ENCODE measurements at places on chromosomes 16 and 17. TPM values are rescaled to one million over a fixed set of nuclear protein-coding genes. Genes with fewer than 3 reads are reported as not detected.

DNA sequence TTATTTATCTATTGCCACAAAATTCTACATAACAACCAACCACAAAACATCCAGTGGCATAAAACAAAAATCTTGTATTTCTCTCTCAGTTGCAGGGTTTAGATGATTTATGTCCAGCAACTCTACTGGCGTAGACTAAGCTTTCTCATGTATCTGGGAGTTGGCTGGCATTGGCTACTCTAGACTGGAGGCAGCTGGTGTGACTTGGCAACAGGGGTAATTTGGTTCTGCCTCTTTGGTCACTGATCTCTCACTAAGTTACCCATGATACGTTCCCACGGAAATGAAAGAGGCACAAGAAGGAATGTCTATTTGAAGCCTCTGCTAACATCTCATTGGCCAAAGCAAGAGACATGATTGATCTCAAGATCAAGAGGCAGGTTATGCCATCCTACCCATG is 144.0 kb downstream of the HS3ST3B1 start:
- DNase-seq: no peak

DNA sequence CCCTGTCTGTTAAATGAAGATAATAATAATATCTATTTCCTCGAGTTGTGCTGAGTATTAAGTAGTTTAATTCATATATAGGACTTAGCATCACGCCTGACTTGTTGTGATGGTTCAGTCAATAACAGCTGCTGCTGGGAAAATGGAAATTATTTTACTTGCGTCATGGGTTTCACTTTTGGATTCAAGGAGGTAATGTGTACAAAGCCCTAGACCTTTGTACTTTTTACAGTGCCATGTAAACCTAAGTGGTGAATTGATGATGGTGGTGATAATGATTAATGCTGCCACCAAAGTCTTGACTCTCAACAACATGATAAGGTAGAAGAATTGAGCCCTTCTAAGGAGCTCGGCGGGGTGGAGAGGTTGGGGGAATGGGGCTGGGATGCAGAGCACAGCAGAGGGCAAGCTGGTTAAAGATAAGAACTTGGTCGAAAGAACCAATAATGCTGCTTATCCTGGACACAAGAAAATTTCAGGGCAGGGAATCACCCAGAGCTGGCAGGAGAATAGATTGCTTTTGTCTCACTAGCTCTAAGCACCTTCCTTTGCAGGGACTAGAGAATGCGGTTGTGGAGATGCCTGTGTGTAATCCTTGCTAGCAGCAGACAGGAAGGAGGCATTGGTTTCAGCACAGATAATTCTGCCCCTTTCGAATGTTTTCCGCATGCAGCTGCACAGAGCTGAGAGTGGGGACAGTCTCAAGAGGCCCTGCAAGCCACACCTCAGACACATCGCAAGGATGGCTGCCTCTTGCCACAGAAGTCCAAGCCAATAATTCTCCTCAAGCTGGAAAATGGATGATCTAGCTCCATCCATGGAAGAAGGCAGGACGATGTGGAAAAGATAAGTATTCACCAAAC is 187.1 kb downstream of the TMEM114 start:
- no peak for DNase-seq

DNA sequence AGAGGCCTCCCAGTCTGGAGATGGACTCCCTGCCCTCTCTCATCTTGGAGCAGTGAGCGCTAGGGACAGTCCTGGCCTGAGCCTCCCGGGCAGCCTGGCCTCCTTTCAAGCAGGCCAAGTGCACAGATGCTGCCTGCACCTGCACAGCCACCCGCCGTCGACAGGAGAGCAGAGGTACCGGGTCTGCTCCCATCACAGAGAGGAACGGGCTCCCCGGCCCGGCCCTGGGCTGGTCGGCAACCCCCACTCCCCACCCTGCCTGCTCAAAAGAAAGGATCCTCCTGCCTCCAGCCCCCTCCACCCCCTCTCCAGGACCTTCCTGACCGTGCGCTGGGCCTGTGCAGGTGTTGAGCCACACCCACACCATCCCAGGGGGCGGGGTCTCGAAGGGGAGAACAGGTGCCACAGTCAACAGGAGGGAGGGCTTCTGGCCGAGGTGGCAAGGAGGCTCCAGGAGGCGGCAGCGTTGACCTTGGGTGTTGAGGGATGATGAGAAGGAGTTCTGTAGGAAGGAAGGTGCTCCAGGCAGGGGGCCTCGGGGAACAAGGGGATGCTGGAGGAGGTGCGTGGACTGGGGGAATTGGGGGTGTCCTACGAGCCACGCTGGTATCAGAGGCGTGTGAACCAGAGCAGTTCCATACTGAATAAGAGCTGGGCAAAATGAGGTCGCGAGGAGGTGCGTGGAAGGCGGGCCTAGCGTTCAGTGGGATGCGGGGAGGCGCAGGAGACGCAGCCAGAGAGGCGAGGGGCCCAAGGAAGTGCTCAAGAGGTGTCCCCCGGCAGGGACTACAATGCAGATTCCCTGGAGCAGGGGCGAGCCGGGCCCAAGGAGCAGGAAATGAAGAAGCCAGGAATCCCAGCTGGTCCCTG is 967 bp upstream of the CDH15 start:
- no peak for DNase-seq

- DNase-seq: no peak
Observed at GRCh38 chr17:70916469-70916868, 747.1 kb downstream of the KCNJ2 start.

- no peak for DNase-seq
Observed at GRCh38 chr17:34486761-34487160, 92.6 kb upstream of the TMEM132E start.

DNA sequence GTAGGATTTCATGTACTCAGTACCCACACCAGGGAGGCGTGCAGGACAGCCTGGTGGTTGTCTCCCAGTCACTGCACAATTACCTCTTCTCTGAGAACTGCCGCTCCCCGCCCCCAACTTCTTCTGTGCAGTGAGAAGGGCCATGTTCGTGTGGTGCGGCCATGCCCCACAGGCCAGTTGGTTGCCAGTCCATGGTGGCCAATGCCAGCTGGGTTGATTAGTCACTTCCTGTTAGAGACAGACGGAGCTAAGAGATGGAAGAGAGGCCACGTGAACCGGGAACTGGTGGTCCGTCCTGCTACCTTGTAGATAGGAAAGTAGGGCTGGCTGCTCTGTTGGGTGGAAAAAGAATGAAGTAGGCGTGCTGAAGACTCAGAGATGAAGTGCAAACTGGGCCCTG is 206.5 kb downstream of the ABCC12 start:
- no peak for DNase-seq

GRCh38 chr16:65956100-65956499 is 410.4 kb upstream of the CDH5 start:
- DNase-seq: no peak

GRCh38 chr17:80397686-80398085 is 17.3 kb upstream of the ENDOV start:
- DNase-seq: no peak

DNA sequence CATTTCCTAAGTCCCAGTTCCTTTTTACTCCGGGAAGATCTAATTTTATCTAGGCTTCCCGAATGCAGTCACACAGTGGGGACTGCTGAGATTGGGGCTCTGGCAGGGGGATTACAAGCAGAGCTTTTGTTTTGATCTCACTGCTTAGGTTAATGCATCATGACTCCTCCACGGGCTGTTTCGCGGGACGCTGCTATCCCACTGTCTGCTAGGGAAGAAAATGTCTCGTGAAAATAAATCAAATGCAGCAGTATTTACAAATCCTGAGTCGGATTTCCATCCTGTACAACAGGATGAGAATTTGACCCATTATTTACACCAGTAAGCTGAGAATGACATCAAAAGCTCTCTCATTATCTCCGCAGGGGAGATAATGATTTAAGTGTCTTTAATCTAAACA is 83.8 kb downstream of the CDH11 start:
- DNase-seq: no peak

DNA sequence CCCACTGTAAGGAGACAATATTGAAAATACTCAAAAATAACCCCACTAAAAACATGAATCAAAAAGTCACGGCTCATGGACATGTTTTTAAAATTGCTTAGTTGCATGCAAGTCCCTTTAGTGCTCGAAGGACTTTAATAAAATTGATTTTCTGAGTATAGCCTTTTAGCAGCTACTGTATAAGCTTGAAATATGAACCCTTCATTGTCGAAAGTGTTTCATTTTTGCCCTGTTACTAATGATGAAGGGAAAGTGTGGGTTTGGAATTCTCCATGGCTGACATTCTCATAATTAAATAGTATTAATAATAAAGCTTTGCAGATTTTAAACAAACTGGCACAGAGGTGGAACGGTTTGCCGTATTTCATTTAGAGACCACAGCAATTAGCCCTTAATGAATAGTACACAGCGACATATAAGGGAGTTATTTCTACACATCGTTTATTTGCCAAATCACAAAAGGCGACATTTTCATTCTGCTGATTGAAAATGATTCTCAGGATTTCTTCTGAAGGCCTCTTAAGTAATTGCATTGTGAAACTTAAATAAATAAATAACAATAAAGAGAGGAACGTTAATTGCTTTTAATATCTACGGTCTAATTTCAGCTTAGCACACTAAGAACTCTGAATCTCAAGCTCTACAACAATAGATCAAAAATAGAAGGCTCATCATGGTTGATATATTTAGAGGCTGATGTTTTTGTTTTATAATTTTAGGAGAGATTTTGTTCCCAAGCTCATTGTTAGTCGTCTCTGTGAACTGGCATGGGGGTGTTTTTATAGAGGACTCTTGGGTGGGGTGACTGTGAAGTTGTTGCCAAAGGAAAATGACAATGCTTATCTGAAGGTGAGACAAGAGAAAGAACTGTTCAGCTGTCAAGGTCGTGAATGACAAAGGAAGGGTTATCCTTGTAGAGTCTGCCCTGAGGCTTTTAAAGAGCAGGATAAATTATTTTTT is 60.6 kb downstream of the IRX6 start:
- no peak for DNase-seq

- DNase-seq: no peak
Observed at GRCh38 chr17:79543531-79543930, 67.3 kb downstream of the RBFOX3 start.

DNA sequence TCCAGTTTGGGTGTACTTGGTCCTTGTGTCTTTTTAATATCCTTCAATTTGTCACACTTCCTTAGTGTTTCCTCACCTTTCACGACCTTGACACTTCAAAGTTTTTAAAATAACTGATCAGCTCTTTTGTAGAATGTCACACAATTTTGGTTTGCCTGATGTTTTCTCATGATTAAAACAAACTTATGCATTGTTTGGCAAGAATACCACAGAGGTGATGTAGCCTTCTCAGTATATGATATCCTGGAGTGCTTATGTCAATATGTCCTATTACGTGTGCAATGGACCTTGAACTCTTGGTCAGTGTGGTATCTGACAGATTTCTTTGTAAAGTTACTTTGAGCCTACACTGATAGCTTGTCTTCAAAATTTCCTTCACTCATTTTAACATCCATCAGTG is 297.4 kb downstream of the CNTNAP4 start:
- no peak for DNase-seq

DNA sequence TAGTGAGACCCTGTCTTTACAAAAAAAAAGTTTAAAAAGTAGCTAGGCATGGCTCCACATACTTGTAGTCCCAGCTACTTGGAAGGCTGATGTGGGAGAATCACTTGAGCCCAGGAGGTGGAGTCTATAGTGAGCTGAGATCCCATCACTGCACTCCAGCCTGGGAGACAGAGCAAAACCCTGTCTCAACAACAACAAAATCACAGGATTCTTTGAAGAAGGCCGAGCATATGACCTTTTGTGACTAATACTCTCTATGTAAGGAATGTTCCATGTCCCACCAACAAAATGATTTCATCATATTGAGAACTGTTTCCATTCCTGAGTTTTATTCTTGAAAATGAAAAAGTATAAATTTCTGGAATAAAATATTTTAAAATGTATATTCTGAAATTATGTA is 58.9 kb upstream of the EFCAB3 start:
- DNase-seq: peak; percentile 1

DNA sequence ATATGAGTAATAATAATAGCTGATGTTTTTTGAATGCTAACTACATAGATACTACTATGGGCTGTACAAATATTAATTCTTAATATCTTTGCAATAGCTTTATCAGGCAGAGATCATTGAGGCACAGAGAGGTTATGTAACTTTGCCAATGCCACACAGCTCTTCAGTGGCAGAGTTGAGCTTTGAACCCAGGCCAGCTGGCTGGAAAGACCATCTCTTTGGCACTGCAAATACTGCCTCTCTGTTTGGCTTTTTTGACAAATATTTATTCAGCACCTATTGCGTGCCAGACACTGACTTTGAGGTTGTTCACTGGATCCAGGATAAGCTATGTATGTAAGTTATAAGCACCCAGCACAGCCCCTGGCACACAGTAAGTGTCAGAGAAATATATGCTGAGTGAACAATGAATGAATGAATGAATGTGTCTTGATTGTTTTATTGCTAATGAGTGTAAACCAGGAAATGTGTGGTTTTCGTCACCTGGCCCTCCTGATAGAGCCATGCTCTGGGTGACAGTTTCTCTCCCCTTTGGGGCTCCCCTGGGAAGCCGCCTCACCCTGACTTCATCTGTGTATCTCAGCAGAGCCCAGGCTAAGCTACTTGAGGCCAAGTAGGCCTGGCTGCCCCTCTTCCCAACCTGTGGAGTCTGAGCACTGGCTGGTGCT is 2.5 kb downstream of the AQP8 start:
- no peak for DNase-seq

GRCh38 chr16:55035029-55035428 is 104.4 kb downstream of the IRX5 start:
- no peak for DNase-seq

GRCh38 chr16:88804552-88805339 is 1.2 kb downstream of the CDT1 start:
- no peak for DNase-seq

GRCh38 chr17:74832421-74832820 is 27.3 kb downstream of the GRIN2C start:
- no peak for DNase-seq

- no peak for DNase-seq
Observed at GRCh38 chr16:2271848-2272461, 4.0 kb upstream of the RNPS1 start.

GRCh38 chr17:56389356-56389755 is 204.1 kb upstream of the NOG start:
- no peak for DNase-seq

DNA sequence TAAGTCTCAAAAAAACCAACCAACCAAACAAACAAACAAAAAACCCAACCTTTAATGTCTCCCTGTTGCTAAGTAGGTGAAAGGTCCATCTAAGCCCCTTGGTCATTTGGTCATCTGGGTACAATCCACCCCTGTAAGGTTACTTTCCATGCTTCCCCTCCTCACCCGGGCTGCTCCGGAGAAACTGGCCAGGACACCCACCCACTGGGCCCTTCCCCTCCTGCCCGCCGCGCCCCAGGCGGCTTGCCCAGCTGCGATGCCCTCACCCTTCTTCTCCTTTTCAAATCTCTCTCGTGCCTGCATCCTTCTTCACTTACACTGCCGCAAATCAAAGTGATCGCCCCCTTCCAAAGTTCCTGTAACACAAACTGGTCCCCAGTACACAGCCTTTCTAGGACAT is 2.0 kb downstream of the NTAN1 start:
- DNase-seq: no peak

The CCDC200 gene
- total RNA-seq: not detected

The HSD17B2 gene
- not detected for total RNA-seq

The KRTAP1-1 gene
- not detected for total RNA-seq

The TRIM47 gene
- 56.5 TPM for total RNA-seq

The NAGLU gene
- total RNA-seq: 49.2 TPM

The TNFRSF13B gene
- total RNA-seq: not detected

The OR2C1 gene
- not detected for total RNA-seq

The PSME3IP1 gene
- 94.5 TPM for total RNA-seq

The USP6 gene
- total RNA-seq: 0.92 TPM

The SEPTIN12 gene
- total RNA-seq: not detected

The CTRB1 gene
- total RNA-seq: not detected

The ALOX15B gene
- not detected for total RNA-seq

The KRT33A gene
- not detected for total RNA-seq
